HS-27A (cell line): ENCODE measurements at places on chromosomes 5 and 9.

DNA sequence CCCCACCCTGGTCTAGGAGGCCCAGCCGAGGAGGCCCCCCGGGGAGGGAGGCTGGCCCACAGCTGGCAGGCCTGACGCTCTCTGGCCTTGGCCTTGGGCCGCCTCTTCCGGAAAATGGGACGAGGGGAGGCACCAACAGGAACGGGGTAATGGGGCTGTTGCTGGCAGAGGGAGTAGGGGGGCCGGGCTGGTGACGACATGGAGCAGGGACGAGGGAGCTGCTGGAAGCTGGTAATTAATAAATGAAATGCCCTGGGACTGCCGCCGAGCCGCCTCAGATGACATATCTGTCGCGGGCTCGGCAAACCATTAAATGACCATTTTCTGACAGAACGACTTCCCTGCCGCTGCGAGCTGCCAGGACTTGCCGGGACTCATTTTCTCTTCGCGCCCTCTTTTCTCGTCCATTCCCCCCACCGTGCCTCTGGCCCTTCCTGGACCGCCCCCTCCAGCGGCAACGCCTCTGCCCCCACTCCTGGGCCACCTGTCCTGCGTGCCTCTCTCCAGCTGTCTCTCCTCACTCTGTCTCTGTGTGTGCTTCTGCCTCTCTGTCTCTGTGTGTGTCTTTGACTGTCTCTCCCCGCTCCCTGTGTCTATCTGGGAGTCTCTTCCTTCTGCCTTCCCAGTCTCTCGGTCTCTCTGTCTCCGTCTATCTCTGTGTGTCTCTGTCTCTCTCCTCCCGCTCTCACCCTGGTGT, 215.7 kb downstream of the PAX5 start:
- no peak for DNase-seq

DNA sequence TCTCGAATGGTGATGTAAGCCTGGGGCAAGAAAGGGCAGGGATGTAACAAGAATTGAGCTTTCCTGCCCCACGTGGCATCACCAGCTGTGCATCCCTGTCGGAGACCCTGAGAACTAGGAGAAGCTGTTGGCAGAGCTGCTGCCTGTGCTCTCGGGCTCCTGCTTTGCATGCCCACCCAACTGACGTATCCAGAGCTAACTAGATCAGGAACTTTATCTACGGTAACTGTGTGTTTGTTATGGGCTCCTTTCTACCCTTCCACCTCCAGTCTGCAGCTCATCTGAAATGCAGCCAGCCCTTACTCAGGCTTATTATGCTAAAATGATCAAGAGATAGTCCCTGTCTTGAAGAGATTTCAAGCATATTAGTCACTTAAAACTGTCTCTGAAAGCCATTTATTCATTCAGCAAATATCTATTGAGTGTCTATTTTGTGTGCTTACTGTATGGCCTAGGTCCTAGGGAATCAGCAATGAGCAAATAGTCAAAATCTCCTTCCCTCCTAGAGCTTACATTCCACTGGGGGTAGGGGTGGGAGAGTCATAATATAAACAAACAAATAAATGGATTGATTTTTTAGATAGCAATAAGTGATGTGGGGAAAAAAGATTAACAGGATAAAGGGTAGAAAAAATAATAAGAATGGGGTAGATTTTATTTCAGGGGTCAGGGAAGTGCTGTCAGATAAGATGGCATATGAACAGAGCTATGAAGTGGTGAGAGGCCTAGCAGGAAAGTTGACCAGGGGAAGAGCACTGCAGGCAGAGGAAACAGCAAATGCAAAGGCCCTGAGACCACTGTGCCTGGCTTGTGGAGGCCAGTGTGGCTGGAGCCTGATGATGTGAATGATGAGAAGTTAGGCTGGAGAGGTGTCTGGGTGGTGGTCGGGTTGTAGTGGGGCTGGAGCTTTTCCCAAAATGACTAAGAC, 118.2 kb downstream of the GALNT10 start:
- no peak for DNase-seq

DNA sequence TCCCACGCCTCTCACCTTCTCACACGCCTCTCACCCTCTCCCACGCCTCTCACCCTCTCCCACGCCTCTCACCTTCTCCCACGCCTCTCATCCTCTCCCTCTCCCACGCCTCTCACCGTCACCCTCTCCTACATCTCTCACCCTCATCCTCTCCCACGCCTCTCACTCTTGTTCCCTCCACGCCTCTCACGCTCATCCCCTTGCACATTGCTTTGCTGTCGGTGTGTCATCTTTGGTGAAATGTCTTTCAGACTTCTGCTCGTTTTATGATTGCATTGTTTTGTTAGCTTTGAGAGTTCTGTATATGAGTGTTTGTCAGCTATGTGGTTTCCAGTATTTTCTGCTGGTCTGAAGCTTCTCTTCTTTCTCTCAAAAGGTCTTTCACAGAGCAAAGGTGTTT, 102.7 kb downstream of the EHMT1 start:
- no peak for DNase-seq

GRCh38 chr5:158212917-158213316, 354.0 kb upstream of the CLINT1 start:
- no peak for DNase-seq

- no peak for DNase-seq
Observed at GRCh38 chr5:62791059-62791458, 212.4 kb downstream of the LRRC70 start.

- no peak for DNase-seq
Observed at GRCh38 chr9:36547598-36547997, 25.1 kb upstream of the MELK start.

- DNase-seq, result no peak
Observed at GRCh38 chr9:94851892-94852291, 125.4 kb downstream of the AOPEP start.

- no peak for DNase-seq
Observed at GRCh38 chr5:136622747-136623146, 257.4 kb upstream of the TRPC7 start.

GRCh38 chr5:59069438-59070079, 486.7 kb downstream of the RAB3C start:
- DNase-seq, result peak; percentile 60

DNA sequence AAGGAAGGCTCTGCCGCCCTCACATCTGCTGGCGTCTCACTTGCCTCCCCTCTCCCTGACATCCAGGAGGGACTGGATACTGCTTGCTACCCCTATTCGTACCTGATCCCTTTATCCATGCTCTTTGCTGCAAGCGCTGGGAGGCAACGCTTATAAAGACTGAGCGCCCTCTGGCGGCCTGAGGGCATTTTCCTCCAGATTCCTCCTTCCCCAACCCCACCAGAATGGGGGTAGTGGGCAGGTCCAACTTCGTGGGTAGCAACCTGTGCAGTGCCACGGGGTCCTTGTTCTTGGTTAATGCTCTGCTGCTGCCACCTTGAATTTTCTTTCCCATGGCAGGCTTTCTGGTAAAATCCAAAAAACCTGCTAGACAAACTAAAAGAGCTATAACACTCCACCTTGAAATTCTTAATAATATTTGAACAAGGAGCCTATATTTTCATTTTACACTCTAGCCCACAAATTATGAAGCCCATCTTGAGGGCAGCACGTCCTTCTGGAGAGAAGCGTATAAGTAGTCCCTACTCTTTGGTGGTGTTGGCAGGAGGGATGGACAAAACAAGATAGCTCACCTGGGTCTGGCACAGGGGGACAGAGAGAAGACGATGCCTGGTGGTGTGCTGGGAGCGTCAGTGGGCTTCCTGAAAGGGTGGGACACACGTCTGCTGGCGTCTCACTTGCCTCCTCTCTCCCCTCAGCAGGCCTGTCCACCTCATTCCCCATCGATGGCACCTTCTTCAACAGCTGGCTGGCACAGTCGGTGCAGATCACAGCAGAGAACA, 52.5 kb downstream of the JADE2 start:
- DNase-seq, result no peak

DNA sequence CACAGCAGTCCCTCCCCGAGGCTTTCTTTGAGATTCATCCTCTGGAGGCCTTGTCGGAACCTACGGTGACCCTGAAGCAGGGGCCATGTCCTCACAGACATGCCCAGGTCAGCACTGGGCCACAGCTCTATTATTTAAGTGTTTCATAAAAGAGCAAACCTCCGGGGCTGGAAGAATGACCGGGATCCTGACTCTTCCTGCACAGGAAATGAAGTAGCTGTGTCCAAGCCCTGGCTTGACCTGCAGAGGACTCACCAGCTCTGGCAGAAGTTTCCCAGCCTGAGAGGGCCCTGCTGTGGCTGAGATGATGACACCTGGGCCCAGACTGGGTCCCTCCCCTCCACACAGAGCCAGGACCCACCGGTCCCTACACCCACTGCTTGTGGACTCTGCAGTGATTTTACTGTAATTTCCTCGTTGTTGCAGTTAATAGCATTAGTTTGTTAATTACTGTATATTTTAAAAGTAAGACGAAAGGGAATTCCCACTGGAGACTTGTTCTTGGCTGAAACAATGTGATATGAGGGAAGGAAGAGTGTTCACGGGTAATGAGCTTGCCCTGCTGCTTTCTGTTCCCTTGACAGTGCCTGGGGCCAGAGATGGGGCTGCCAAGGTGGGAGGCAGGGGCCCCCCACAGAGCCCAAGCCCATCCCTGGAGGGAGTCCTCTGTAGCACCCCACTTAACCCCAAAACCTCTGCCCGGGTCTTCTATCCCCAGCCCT, 72.2 kb downstream of the PCDH1 start:
- DNase-seq, result no peak

GRCh38 chr5:79567926-79568549, 44.2 kb upstream of the TENT2 start:
- no peak for DNase-seq

GRCh38 chr5:173010547-173011464, 27.2 kb downstream of the ATP6V0E1 start:
- no peak for DNase-seq

GRCh38 chr9:35717132-35717870, 14.7 kb downstream of the TLN1 start:
- DNase-seq, result no peak

DNA sequence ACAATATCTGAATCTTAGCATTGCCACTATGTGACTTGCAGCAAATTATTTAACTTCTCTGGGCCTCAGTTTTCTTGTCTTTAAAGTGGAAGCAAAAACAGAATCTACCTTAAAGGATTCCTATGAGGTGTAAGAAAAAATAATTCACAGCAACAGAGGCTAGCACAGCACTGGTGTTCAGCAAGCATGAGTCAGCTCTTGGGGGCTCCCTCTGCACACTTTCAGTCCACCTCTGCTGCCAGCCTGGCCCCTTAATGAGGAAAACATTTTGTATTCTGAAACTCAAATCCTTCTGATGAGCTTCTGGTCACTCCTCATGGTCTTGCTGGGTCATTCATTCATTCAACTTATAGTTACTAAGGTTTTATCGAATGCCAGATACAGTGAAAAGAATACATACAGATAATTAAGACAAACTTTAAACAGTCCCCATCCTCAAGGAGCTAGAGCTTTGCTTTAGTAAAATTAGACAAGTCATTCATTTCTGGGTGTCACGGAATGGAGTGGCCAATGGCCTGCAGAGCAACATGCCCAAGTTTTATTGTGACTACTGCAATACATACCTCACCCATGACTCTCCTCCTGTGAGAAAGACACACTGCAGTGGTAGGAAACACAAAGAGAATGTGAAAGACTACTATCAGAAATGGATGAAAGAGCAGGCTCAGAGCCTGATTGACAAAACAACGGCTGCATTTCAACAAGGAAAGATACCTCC, 26.8 kb upstream of the IQGAP2 start:
- DNase-seq, result no peak

GRCh38 chr9:112091810-112092209, 83.3 kb downstream of the SUSD1 start:
- DNase-seq, result no peak

DNA sequence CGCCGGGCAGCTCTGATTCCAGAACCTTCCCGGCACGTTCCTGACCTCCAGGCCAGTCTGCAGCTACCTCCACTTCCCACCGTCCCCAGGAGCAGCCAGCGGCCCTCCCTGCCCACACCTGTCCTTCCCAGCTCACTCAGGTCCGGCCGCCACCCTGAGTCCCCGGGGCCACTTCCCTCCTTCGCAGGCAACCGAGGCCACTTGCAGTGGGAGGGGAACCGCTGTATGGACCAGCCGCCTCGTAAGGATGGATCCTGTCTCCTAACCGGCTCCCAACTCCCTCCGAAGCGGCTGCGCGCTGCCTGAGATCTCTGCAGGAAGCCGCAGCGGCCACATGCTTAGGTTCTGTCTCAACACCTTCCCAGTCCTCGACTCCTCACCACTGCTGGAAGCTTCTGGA, 7.5 kb downstream of the TMEM250 start:
- DNase-seq, result no peak

- DNase-seq, result no peak
Observed at GRCh38 chr5:139215107-139215975, 17.2 kb upstream of the SIL1 start.

DNA sequence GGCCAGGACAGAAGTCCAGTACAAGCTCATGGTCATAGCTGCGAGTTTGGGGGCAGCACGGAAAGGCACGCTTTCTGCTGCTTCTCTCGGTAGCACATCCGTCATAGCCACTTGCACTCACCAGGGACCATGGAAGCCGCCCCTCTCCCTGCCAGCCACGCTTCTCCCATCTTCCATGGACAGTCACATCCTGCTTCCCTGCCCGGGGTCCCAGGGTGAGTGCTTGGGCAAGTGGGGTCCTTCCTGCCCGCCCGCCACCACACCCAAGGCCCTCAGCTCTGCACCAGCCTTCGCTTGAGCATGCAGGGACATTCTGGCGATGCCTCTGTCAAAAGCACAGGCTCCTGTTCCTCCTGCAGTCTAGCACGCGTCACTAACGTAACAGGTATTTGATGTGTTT, 13.1 kb upstream of the IRX2 start:
- no peak for DNase-seq

- no peak for DNase-seq
Observed at GRCh38 chr9:122315534-122315933, 50.9 kb downstream of the MRRF start.

DNA sequence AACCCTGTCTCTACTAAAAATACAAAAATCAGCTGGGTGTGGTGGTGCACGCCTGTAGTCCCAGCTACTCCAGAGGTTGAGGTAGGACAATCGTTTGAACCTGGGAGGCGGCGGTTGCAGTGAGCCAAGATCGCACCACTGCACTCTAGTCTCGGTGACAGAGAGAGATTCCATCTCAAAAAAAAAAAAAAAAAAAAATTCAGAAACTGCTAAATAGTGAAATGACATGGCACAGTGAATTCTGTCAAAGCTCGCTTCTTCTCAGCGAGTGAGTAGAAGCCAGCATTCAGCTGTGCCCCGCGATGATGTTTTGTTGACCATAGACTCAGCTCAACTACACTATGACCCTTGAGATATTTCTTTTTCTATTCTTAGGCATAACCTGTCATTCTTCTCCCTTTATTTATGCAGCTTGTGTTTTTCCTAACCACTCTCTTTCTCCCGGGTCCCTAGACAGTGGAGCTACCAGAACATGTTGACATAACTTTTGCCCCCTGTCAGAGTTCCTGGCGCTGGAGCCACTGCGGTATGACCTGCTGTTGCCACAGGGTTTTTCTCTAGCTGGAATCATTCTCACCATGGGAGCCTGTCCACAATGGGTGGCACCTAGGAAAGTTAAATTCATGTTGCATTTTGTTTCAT, 13.5 kb upstream of the IQGAP2 start:
- no peak for DNase-seq

- DNase-seq, result no peak
Observed at GRCh38 chr9:130630071-130630450, 34.3 kb upstream of the PRDM12 start.

DNA sequence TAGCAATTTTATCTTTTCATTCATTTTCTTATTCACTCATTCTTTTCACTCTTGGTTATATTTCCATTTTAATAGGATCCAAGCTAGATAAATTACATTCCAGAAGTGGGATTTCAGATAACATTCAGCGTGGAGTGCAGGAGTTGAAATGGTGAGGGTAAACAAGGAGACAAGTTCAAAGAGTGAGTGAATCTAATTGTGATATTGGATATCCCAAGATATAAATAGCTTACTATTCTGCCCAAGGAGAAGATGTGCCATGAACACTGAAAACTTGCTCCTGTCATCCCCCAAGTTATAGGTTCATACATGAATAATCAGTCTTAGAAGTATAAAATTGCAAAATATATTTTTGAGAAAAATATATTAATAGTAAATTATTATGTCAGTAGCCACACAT, 459.3 kb downstream of the CETN3 start:
- DNase-seq, result no peak
